Activated naive CD4-positive, alpha-beta T cell (primary cell): ENCODE measurements at places on chromosomes 5 and 9.

DNA sequence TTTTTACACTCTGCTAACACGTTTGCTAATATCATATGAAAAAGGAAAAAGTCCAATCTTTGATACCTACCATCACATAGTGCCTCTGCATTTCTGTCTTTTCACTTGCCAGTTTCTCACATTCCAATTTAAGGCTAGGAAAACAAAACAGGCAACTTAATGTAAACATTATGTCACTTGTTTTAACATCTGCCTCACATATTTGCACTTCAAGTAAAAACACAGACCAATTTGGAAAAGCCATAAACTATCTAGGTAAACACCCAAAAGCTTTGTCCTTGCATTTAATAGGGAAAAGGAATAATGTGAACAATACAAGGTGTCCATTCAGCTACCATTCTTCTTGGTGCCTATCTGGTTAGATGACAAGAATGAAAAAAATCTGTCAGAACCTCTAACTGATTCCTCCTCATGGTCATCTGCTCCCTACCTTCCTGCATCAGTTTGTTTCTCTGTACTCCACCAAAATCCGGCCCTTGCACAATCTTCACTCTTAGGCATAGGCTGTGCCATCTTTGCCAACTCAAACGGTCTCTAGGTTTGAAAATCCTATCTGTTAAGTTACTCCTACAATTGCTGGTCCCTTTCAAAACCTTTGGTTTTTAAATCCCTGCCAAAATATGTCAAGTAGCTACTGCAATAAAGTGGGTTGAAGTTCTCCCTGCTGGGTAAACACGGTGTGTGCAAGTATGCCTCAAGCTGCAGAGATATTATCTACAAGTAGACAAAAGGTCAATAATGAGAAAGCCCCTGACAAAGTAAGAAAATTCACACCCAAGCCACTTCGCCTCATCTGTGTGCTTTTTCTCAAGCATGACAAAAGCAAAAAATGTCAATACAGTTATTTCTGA lies 3.4 kb downstream of the TLE1 start:
- DNase-seq, result no peak

GRCh38 chr9:3793971-3794383 lies 268.2 kb upstream of the RFX3 start:
- no peak for DNase-seq

DNA sequence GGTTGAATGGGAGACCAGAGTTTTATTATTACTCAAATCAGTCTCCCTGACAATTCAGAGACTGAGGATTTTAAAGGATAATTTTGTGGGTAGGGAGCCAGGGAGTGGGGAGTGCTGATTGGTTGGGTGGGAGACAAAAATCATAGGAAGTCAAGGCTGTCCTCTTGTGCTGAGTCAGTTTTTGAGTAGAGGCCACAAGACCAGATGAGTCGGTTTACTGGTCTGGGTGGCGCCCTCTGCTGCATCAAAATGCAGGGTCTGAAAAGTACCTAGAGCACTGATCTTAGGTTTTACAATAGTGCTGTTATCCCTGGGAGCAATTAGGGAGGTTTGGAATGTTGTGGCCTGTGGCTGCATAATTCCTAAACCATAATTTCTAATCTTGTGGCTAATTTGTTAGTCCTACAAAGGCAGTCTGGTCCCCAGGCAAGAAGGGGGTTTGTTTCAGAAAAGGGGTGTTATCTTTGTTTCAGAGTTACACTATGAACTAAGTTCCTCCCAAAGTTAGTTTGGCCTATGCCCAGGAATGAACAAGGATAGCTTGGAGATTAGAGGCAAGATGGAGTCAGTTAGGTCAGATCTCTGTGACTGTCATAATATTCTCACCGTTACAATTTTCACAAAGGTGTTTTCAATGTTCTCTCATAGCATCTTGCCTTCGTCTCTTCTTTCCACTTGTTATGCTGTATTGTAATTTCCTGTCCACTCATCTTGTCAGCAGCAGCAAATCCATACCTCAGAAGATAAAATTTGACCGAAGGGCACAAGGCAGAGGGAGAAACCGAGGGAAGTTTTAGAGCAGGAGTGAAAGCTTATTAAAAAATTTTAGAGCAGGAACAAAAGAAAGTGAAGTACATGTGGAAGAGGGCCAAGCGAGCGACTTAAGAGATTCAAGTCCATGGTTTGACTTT lies 59.2 kb upstream of the CLINT1 start:
- DNase-seq, result peak; percentile 6

- DNase-seq, result no peak
Observed at GRCh38 chr9:98869078-98869745, 61.7 kb downstream of the GALNT12 start.

GRCh38 chr9:25449503-25449902 lies 228.7 kb downstream of the TUSC1 start:
- no peak for DNase-seq

GRCh38 chr9:100689635-100690034 lies 111.8 kb downstream of the CAVIN4 start:
- no peak for DNase-seq

GRCh38 chr9:111151537-111151936 lies 113.3 kb upstream of the LPAR1 start:
- DNase-seq, result no peak

DNA sequence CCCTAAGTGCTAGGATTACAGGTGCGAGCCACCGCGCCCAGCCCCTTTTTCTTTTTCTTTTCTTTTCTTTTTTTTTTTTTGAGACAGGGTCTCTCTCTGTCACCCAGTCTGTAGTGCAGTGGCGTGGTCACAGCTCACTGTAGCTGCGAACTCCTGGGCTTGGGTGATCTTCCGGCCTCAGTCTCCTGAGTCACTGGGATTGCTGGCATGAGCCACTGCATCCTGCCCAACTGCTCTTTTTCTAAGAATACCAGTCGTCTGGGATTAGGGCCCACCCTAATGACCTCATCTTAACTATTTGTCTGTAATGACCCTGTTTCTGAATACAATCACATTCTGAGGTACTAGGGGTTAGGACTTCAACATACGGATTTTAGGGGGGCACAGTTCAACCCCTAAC lies 34.1 kb upstream of the NANS start:
- no peak for DNase-seq

- no peak for DNase-seq
Observed at GRCh38 chr5:87588316-87588715, 175.6 kb upstream of the CCNH start.

DNA sequence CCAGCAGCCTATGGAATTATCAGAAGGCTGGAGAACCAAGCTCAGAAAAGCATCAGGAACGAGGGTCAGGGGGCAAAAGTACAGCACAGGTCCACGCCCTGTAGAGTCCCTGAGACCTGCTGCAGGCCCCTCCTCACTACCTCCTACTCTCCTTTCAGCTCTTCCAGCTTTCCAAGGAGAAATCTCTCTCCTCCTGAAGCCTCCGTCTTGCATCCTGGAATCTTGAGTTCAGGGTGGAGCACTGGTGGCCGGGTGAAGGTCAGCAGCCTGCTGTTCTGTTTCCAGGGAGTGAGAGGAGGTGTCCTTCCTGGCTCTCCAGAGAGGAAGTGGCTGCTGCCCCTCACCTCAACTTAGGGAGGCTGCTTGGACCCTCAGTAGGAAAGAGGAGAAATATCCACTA lies 342.3 kb downstream of the ZSWIM6 start:
- DNase-seq, result no peak

- no peak for DNase-seq
Observed at GRCh38 chr5:91417219-91417618, 34.1 kb upstream of the ARRDC3 start.

DNA sequence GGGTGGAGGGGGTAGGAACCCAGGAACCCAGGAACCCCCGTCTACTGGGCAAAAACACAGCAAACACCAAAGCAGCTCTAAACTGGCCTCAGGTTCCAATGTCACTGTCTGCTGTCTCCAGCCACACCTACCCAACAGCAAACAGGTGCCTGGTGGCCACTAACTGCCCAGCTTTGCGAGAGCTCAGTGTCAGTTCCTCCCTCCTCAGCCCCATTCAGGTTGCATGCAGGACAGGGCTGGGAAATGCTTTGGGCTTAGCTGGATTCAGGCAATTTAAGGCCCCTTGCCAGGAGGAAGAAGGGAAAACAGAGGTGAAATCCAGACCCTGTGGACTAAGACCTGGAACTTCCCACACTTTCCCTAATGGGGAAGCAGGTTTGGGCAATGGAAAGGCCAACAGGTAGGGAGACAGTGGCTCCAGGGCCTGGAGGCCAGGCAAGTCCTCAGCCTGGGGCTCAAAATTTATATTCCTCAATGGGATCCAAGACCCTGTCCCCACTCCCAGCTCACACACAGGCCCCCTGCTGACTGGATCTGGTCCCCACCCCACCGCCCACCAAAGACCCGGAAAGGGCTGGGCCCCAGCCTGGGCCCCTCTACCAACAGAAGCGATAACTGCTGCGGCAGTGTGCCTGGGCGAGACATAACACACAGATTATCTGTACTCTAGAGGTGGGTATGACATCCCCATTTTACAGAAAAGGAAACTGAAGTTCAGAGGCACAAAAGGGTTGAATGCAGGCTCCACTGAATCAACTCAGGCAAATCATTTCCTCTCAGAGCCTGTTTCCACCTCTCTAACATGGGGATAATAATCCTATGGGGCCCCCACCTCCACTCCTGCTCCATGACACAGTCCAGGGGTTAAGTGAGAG lies 3.5 kb downstream of the EEIG1 start:
- no peak for DNase-seq

- no peak for DNase-seq
Observed at GRCh38 chr5:61333321-61333953, 1.4 kb downstream of the ZSWIM6 start.
